ENCODE measurements at places on chromosomes 16 and 17. TPM values are rescaled to one million over a fixed set of nuclear protein-coding genes. Genes with fewer than 3 reads are reported as not detected.

DNA sequence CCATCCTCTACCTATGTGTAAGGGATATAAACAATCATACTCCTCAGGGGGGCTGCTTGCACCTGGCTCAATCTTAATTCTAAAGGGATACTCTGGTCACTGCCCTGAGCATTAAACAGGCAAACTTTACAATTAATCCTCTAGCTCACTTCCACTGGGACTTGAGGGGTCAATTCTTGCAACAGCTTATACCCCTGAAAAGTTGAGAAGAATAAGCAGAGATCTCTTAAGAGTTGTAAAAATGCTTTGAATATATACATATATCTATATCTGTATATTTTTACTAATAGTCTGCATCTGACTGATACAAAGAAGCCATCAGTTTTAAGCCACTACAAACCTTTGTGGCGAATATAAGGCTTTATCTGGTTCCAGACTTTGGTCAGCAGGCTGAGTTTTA, 19.6 kb downstream of the HEATR6 start:
- DNase-seq: no peak

GFAP gene
- 0.16 TPM for polyA plus RNA-seq

DNA sequence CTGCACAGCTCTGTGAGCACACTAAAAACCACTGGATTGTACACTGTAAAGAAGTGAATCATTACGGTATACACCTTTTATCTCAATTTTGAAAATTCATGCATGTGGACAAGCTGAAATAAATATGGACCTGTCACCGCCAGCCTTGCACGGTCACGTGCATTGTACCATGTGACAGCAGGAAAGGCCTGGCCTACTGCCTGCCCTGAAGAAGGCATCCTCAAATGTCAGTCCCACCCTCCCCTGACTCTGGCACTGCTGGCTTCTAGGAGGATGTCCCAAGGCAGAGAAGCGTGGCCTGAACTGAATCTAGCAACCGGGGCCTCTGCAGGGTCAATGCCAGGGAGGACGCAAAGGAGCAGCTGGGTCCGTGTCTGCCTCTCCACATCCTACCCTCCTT, 34.6 kb downstream of the SLC38A8 start:
- DNase-seq: no peak

KRT25 gene
- not detected for polyA plus RNA-seq

- no peak for DNase-seq
These were observed 353.1 kb downstream of the FOXL1 start for GRCh38 chr16:86931410-86931941.

Measured in naive thymus-derived CD4-positive, alpha-beta T cell (primary cell).